ENCODE measurements at places on chromosomes 3 and 15.
A peak's percentile ranks its signal among the peaks of the same experiment; 100 is the strongest.

- DNase-seq, result no peak
These were observed 254.0 kb downstream of the SLCO3A1 start for GRCh38 chr15:92107510-92107909.

GRCh38 chr3:14771593-14772497 lies 46.9 kb upstream of the FGD5 start:
- DNase-seq, result no peak

DNA sequence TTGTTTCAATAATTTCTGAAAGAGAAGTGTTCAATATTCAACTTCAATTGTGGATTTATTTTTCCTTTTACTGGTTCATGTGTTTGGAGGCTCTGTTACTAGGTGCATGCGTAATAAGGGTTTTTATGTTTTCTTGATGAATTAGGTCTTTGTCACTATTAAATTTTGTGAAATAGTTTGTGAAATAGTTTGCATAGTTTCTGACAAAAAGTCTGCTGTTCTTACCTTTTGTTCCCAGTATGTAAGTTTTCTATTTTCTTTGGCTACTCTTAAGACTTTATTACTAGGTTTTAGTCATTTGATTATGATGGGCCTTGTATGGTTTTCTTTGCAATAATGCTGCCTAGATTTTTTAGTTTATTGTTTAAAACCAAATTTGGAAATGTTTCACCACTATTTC lies 38.0 kb downstream of the MEF2A start:
- DNase-seq, result no peak

- no peak for DNase-seq
These were observed 4.9 kb downstream of the CHP1 start for GRCh38 chr15:41235929-41236328.

DNA sequence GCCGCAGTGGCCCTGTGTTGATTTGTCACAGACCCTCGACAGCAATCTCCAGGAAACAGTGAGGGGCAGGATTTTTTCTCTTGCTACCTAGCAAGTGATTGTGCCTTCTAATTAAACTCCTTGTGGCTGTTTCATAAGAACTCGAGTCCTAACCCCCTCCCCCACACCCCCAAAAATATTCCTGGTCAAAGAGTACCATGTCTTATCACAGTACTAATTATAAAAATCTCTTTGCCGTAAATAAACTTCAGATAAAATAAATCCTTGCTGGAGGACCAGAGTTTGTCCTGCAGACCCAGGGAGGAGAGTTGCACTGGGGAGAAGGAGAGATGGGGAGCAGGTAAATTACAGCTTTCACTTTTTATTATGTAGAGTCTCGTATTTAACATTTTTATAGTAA lies 64.3 kb downstream of the FAM174B start:
- DNase-seq, result no peak

DNA sequence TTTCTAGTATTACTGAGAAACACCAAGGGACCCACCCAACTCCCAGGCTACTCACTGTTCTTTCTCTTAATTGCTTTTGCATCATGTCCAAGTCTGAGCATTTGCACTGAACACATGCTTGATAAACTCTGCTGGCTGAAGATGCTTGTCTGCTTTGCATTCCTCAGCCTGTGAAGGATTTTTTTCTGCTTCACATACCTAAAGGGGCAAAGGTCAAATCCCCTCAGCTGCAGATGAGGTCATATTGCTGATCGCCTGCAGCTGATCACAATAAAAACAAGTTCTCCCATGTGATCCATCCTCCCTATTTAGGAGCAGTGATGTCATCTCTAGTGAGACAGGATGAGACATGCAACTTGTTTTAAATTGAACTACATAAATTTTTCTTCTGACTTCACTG lies 84.6 kb upstream of the DCBLD2 start:
- peak; percentile 82 for DNase-seq

DNA sequence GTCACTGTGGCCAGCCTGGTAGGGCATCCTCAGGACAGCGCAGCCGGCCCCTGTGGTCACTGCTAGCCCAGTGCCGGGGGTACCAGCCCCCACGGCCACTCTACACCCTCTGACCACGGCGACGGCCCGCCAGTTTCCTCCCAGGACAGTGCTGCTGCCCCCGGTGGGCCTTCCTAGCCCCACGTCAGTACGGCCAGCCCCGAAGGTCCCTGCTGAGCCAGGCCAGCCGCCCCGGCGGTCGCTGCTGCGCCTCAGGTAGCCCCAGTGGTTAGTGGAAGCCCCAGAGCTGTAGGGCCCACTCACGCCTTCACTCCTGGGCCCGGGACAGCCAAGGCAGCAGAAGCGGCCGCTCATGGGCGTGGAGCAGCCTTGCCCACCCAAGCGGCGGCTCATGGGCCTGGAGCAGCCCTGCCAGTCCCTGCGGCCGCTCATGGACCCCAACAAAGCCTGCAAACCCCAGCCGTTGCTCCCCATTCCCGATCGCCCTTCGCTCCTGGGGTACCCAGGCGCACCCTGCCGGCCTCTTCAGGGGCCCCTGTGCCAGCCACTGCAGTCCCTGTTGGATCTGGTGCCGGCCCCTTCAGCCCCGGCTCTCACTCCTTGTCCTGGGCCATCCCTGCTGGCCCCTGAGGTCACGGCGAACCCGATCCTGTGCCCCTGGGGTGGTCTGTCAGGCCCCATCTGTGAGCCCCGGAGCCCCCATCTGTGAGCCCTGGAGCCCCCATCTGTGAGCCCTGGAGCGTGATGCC lies 9.5 kb upstream of the ROPN1B start:
- no peak for DNase-seq

DNA sequence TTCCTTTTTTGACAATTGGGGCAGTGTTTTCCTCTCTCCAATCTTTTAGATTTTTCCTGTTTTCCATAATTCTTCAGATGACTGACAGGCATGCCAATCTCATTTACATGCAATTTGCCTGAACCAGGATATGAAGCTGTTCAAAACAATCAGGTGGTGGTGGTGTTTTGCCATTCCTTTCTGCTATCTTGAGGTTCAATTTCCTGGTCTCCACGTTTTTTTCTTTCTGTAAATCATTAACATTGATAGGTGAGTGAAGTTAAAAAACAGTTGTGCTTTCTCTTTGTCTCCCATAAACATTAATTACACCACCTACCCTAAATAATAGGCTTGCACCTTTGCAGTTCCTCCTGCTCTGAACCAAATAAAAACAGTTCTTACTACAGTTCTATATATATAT lies 49.1 kb downstream of the C2CD4A start:
- DNase-seq, result no peak

DNA sequence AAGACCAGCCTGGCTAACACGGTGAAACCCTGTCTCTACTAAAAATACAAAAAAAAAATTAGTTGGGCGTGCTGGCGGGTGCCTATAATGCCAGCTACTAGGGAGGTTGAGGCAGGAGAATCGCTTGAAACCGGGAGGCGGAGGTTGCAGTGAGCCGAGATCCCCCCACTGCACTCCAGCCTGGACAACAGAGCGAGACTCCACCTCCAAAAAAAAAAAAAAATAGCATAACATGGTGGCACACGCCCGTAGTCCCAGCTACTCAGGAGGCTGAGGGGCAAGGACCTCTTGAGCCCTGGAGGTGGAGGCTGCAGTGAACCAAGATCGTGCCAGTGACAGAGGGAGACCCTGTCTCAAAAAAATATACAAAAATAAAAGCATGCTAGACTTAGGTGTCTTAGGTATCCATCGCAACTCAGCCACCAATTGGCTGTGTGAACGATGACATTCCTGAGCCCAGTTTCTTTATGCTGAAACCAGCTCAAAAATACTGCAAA lies 6.2 kb downstream of the PLCH1 start:
- no peak for DNase-seq
